ENCODE measurements at places on chromosomes 2 and 18.

- DNase-seq: no peak
These were observed 43.6 kb upstream of the PXDN start for GRCh38 chr2:1787755-1788477.

GRCh38 chr2:106561356-106561755 lies 74.2 kb downstream of the CD8B2 start:
- no peak for DNase-seq

GRCh38 chr2:3712831-3713503 lies 9.6 kb downstream of the DCDC2C start:
- no peak for DNase-seq

GRCh38 chr2:239779584-239779983 lies 245.6 kb downstream of the NDUFA10 start:
- DNase-seq: no peak

- no peak for DNase-seq
These were observed 30.7 kb downstream of the METTL4 start for GRCh38 chr18:2540575-2540974.

GRCh38 chr2:73297151-73297559 lies 3.8 kb upstream of the EGR4 start:
- DNase-seq: no peak

GRCh38 chr2:181741756-181742155 lies 61.4 kb upstream of the NEUROD1 start:
- no peak for DNase-seq

DNA sequence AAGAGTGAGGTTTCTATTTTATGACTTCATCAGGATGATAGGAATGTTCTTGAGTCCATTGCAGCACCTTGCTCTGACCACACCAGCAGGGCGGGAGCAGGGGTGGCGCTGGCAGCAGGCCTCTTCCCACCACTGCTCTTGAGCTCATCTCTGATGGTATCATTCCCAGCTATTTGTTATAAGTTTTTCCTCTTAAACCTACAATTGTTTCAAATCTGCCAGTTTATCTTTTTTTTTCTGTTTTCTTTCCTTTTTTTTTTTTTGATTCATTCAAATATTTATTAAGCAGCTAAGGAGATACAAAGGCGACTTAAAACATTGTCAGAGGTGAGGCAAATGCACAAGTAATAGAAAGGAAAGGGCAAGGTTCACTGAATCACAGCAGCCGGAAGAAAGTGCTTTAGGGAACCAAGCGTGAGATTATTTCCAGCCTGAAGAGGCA lies 28.7 kb downstream of the NIFK start:
- DNase-seq: no peak

DNA sequence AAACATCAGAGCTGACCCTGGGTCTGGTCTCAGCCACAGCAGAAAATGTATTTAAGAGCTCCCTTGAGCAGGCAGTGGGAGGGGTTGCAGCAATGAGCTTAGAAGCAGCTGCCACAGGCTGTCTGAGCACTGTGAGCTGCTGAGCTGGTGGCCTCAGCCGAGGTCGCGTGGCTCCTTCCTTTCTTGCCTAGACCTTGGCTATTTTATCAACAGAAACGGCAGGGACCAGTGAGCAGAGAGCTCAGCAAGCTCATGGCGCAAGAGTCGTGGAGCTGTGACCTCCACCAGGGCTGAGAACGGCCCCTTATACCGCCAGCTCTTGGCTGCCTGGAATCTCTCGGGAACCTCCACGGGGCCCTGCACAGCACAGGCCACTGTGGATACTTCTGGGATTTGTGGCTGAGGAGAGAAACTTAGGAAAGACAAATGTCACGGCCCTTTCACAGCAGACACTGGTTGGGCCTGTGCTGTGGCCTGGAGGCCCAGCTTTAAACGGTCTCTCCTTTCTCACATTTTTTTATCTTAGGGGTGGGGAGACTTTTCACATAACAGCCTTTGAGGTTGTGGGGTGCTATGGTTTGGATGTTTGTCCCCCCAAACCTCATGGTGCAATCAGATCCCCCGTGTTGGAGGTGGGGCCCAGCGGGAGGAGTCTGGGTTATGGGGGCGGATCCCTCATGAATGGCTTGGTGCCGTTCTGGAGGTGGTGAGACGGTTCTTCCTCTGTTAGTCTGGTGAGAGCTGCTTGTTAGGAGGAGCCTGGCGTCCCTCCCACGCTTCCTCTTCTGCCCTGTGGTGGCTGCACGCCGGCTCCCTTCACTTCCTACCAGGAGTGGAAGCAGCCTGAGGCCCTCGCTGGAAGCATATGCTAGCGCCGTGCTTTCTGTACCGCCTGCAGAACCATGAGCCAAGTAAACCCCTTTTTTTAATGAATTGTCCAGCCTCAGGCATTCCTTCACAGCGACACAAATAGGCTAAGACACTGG lies 1.7 kb downstream of the ALLC start:
- no peak for DNase-seq

DNA sequence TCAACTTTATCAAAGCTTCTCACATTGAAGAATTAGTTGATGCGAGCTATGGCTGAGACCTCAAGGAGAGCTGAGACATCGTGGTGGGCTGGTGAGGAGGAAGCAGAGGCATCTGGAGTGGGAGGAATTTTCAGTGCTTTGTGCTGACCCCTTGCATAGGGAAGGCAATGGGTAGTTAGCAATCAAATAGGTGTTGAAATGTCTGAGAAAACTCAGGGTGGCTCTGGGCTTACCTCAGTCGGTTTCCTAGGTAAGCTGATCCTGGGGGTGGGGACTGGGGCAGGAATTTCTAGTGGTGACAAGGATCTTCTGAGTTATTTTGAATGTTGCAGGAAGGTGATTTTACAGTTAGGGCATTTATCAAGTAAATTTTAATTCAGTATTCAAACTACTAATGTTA lies 20.7 kb upstream of the DPP10 start:
- no peak for DNase-seq

DNA sequence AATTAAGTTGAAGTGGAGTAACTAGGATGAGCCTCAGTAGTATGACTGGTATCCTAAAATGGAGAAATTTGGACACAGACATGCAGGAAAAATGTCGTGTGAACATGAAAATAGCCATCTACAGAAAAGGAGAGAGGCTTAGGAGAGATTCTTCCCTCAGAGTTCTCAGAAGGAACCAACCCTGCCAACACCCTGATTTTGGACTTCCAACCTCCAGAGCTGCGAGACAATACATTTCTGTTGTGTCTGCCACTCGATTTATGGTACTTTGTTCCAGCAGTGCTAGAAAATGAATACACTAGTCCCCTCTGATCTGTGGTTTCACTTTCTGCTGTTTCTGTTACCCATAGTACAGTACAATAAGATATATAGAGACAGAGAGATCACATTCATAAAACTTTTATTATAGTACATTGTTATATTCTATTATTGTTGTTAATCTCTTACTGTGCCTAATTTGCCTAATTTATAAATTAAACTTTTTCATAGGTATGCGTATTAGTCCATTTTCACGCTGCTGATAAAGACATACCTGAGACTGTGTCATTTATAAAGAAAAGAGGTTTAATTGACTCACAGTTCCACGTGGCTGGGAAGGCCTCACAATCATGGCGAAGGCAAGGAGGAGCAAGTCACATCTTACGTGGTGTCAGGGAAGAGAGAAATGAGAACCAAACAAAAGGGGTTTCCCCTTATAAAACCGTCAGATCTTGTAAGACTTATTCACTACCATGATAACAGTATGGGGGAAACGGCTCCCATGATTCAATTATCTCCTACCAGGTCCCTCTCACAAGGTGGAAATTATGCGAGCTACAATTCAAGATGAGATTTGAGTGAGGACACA lies 41.3 kb downstream of the PLEKHA3 start:
- DNase-seq: no peak

- DNase-seq: no peak
These were observed 28.9 kb downstream of the ABCB11 start for GRCh38 chr2:169002161-169002738.

- DNase-seq: no peak
These were observed 261.1 kb downstream of the CNTNAP5 start for GRCh38 chr2:124286089-124286783.

DNA sequence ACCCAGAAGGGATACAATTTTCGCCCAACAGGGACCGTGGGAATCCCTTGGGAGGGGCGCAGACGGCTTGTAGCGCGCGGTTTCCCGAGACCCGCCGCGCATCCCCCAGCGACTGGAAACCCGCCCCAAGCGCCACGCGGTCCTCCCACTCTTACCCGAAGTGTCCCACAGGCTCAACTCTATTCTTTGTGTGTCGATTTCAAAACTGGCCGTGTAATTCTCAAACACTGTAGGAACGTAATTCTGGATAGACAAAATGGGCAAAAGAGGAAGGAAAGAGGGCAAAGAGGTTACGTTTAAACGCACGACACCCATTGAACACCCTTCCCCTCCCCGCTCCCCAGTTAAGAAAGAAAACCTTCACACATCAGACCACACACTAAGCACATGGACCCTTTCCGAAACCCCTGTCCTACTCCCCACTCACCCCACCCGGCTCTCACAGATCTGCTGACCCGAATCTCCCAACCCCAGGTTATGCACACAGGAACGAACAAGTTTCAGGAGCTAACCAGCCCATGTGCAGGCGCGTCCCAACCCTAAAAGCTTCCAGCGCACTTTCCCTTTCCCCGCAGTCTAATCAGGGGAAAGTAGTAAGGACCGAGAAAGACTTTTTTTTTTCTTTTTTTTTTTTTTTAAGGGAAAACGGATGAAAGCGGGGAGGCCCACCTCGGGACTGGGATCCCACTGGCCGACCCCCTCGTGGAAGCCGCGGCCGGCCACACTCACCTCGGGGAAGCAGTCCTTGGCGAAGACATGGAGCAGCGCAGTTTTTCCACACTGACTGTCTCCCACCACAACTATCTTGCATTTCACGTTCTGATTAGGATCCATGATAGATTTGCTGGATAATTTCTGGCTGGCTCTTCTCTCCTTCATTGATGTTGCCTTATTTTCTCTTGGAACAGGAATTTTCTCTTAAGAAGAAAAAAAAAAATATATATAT lies 655 bp downstream of the RND3 start:
- peak; percentile 25 for DNase-seq

GRCh38 chr2:126893606-126894005 lies 5.1 kb upstream of the TEX51 start:
- DNase-seq: no peak

DNA sequence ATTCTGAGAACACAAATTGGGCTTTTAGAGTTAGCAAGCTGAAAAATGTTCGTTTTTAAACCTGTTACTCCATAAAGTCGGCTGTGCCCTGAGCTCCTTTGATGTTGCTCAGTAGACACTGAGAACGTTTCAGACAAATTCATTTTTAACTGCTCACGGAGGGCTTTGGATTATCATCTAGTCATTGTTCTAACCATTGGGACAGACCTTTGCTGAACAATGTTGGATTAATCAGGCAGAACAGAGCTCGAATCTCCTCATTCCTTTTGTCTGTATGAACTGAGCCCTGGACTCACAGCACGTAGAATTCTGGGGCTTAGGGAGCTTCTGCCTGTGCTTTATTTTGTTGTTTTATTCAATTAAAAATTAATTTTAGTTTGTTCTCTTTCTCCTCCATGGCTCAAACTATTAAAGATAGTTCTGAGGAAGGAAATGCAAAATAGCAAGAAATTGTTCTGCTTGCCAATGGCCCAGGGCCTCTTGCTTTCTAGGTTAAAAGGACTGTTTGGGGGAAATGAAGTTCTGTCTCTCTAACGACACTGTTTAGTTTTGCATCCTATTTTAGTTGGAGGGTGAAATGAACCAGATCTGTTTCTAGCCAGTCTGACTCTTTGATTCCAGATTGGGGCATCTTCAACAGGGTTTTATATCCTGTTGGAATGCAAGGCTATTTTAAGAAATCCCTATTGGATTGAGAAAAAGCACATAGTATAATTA lies 114.7 kb upstream of the CXCR4 start:
- no peak for DNase-seq

DNA sequence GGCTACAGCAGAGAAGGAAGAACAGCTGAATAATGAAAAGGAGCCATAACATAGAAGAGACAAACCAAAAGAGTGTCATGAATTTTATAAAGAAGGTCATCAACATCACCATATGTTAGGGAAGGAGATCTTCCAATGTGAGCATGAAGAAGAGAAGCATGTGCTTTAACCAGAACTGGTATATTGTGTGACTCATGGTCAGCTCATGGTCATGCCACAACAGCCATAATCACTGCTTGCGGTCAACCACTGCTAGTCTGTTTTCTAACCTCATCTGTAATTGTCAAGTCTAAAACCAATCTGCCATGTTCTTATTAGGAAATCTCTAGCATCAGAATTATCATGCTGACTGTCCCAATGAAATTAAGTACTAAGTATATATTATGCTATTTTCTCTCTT lies 204.1 kb upstream of the VRK2 start:
- no peak for DNase-seq

DNA sequence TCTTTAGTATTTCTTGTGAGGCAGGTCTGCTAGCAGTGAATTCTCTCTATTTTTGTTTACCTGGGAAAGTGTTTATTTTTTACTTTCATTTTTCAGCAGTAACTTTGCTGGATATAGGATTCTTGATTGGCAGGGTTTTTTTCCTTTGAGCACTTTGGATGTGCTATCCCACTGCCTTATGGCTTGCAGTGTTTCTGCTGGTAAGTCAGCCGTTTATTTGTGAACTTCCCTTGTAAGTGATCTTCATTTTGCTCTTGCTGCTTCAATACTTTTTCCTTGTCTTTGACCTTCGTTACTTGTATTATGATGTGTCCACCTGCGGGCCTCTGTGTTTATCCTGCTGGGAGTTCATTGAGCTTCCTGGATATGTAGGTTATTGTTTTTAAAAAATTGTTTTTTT lies 54.7 kb downstream of the SLC66A2 start:
- no peak for DNase-seq

- no peak for DNase-seq
These were observed 39.3 kb upstream of the SLC35G4 start for GRCh38 chr18:11570073-11570588.

DNA sequence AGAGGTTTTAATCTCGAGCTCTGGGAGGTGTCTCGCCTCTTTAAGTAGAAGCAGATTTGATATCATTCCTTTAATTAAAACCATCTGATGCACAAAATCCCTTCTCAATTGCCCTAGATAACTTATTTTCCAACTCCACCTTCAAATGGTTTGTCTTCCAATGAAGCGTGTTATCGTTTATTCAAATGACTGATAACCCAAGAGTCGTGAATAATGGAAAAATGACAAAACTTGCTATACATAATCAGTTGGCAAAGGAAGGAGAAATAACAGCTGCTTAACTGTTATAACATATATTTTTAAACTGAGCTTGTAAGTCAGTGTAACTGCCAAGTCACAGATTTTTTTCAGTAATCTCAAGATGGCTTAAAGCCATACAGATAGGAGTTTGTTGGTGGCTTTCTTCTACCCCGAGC lies 144.6 kb downstream of the QPCT start:
- no peak for DNase-seq

- no peak for DNase-seq
These were observed 241.3 kb downstream of the LOXHD1 start for GRCh38 chr18:46415532-46416252.

GRCh38 chr2:29829841-29830240 lies 91.5 kb downstream of the ALK start:
- no peak for DNase-seq

GRCh38 chr2:190501702-190502407 lies 32.7 kb downstream of the NEMP2 start:
- no peak for DNase-seq

- DNase-seq: no peak
These were observed 217.0 kb downstream of the C1D start for GRCh38 chr2:67845621-67846369.

GRCh38 chr18:57854726-57855125 lies 51.6 kb upstream of the ATP8B1 start:
- no peak for DNase-seq
